Activated CD4-positive, alpha-beta T cell treated with anti-CD3 and anti-CD28 coated beads, Interleukin-2, amount 10 ng/mL, durations not matched to agents 7 days and 5 days (primary cell): ENCODE measurements at places on chromosomes 11 and 22.

DNA sequence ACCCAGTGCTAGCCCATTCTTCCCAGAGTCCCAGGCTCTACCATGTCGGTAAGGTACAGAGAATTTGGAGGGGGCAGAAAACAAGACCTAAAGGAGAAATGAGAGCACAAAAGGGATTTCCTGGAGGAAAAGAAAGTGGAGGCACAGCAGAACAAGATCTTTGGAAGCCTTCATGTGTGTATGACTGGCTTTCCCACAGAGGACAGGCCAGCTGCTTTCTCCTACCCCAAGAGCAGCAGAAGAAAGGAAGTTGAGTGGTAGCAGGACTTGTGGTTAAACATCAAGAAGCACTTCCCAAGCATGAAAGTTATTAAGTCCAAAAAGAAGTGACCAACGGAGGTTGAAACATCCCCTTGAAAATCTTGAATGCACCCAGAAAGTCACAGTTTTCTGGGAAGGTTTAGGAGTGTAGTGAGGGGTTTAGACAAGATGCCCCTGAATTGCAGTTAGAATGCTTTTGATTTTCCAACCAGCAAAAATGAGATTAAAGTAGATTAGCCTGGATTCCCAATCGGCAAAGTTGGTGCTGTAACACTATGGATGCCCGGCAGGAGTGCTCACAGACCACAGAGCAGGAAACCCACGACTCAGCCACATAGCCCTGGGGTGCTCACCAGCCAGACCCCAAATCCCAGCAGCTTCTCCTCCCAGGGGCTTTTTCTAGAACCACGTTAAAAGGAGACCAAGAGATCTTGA is 608 bp downstream of the TMPRSS13 start:
- DNase-seq: no peak

DNA sequence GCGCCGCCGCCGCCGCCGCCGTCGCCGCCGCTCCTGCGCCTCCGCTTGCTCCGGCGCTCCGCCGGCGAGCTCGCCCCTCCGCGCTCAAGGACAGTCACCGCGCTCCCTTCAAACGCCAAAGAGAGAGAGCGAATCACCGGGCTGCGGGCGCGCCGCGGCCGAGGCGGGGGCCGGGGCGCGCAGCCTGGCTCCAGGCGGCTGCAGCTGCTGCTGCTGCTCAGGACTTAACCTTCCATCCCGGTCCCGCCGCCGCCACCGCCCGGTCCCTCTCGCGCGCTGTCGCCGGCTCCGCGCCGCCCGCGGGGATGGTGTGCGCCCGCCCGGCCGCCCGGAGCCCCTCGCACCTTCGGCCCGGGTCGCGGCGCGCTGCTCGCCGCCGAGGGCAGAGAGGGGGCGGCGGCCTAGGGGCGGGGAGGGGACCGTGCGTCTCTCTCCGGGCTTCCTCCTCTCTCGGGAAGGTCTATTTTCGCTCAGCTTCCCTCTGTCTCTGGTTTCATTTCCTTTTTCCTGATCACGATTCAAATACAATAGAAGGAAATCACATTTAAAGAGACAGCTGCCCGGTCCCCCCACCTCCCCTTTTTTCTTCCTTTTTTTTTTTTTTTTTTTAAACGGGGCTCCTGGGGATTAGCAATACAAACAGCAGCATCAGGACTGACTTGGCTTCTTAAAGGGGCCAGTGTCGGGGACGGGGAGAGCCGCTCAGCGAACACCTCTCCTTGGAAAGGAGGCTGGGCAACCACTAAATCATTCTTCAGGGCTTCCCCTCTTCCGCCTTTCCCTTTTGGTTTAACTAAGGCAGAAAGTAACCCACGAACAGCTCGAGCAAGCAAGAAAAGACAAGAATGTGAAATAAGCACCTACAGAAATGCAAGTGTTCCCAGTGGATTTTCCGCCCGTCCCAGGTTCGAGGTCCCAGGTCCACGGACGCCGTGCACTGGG is 22.1 kb downstream of the LMO2 start:
- no peak for DNase-seq

DNA sequence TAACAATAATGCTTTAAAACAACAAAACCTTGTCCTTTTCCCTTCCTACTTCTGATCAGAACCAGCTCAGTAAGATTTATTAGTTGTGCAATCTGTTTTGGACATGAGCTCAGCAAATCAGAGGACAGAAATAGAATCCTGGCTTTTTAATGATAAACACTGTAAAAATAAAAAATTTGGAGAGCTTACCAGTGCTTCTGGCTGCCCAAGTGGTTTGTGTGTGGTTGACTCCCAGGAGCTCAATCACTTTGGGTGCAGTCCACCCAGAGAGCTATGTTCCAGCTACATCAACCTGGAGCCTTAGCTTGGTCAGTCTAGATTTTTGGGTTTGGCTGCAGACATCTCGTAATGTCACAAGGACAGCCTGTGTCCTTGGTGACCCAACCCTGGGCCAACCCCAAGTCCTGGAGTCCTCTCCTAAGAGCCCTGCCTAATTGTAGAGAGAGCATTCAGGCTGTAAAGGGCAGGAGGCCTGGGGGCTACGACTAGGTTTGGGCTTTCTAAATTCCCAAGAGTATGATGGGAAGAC is 28.5 kb downstream of the CD44 start:
- DNase-seq: no peak

DNA sequence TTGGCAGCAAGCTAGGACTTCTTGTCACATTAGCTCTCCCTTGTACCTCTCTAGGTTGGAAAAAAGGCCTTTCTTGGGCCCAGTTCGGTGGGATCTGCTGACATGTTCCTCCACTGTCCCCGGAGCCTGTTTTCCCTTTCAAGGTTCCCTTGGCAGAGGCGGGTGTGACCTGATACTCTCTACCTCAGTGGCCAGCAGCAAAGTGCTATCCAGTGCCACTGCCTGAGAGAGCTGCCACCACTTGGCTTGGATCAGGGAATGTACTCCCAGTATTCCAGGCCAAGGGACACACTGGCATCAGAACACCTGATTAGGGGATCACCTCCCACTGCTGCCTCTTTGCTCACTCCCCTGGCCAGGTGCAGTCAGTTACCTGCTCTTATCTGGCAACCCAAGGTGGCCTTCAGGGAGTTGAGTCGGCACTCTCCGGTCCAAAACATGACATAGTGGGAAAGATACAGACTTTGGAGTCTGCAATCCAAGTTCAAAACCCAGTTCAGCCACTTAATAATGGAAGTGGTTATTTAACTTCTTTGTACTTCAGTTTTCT is 17.8 kb upstream of the NAV2 start:
- DNase-seq: no peak

DNA sequence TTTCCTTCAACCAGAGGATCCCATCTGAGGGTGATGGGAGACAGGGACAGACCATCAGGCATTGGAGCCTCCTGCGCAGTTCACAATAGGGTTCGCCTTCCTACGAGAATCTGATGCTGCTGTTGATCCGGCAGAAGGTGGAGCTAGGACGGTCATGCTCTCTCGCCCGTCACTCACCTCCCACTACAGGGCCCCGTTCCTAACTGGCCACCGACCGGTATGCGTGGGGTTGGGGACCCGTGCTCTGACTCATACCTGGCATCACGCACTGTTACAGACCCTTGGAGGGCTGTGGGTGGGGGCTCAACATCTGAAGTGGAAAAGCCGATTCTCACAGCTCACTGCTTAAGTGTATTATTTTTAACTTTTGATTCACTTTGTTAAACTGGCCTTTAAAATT is 402.3 kb downstream of the BRD1 start:
- DNase-seq: no peak
